Esophagus muscularis mucosa (tissue), 4 donors: ENCODE measurements at places on chromosomes 1 and 21. TPM values are rescaled to one million over a fixed set of nuclear protein-coding genes. Genes with fewer than 3 reads are reported as not detected.

DNA sequence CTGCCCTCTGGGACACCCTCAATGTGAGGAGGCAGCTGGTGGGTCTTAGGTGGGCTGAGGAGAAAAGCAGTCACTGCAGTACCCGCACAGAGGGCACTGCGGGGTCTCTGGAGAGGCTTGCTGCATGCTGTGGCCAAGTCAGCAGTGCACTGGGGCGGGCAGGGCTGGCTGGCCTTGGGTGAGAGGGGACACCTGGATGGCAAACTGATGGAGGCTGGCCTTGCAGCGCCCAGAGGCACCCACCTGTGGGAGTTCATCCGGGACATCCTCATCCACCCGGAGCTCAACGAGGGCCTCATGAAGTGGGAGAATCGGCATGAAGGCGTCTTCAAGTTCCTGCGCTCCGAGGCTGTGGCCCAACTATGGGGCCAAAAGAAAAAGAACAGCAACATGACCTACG is 3.2 kb downstream of the ELF3 start:
- no peak for DNase-seq

AADACL3 gene
- total RNA-seq: not detected

GPR3 gene
- 4.5 TPM for total RNA-seq

FAM3B gene
- total RNA-seq: not detected

DNA sequence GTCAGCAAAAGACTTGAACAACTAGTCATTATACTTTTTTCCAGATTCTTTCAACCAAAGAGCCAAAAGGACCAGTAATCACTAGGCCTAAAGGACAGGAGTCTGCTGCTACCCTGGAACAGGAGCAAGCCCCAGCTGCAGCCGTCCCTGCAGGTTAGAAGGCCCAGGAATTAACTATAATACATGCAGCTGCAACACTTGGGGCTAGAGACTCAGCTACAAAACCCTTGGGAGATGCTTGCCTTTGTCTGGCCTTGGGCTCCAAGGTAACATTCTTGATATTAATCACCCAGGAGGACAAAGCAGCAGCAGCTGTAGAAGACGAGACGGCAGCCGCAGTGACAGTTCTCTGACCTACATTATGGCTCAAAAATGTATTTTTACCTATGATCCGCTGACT is 841.2 kb upstream of the ADGRL4 start:
- no peak for DNase-seq

DNA sequence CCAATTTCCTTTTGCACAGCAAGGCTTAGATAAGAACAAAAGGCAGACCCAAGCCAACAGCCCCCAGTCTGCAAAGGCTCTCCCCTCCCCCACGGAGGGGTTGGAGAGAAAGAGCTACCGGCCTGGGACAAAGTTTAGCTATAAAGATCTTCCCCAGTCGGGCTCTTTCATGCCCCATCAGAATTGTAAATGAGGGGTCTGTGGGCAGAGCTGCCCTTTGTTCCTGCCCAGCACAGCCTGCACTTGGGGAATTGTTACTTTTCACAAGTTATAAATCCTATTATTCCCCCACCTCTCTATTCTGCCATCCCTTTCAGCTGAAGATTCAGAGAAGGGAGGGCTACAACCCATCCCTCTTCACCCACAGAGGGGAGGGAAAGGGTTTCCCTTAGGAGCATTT is 3.5 kb downstream of the MYCL start:
- DNase-seq: no peak
